ENCODE measurements at places on chromosomes 6 and 20. TPM values are rescaled to one million over a fixed set of nuclear protein-coding genes. Genes with fewer than 3 reads are reported as not detected.
A peak's percentile ranks its signal among the peaks of the same experiment; 100 is the strongest.

LSM2 gene
- total RNA-seq, result 139 TPM

TRIM10 gene
- not detected for total RNA-seq

GPX5 gene
- not detected for total RNA-seq

ZFAND3 gene
- total RNA-seq, result 26.1 TPM

EYA4 gene
- not detected for total RNA-seq

DDX43 gene
- total RNA-seq, result 0.90 TPM

DNA sequence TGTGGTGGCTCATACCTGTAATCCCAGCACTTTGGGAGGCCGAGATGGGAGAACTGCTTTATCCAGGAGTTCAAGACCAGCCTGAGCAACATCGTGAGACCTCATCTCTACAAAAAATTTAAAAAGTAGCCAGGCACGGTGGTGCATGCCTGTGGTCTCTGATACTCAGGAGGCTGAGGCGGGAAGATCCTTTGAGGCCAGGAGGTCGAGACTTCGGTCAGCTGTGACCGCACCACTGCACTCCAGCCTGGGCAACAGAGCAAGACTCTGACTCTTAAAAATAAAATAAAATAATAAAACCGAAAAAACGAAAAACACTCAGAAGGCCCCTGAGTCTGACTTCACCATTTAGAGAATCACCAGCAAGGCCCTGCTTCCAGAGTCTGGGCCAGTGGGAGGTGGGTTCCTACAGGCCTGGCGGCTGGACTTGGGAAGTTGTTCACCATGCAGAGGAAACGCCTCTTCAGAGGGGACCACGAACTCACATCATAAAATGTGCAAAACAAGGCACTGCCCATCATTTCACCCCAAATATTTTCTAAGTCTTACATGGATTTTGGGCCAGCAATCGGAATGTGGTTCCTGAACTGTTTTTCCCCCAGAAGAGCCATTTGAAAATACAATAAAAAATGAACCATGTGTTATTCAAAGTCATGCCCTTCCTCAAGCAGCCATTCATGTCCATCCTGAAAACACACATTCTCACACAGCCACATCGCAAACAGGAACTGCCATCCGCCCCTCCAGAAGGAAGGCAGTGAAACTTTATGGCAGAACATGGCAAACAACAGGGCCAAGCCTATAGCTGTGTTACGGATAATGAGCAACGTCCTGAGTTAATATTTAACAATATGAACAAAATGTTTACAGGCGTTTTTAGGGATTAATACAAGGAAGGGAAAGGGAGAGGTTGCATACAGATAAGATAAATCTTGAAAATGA, 57.8 kb downstream of the SLC22A23 start:
- ATAC-seq, result no peak

DNA sequence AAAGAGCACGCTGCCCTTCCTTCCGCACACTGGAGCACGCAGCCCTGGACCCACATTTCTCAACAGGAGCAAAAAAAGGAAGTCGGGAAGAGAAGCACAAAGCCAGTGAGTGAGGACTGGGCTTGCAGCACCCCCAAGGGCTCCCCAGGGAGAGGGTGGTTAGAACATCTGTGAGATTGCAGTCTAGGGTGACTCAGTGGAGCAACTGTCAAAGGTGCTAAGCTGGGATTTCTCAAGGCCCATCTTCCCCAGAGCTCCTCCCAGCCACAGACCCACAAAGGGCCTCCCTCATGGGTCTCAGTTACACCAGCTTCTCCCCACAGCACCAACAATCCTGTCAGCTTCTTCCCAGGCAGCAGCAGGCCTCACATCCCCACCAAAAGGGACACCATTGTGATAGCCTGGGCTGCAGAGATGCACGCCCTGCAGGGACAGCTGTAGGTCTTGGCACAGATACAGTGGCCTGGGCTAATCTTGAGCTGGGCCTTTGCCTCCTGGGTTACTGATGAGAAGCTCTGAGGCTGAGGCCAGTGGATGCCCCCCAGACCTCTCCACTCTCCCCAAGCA, 39.6 kb upstream of the CD93 start:
- peak; percentile 27 for ATAC-seq

DNA sequence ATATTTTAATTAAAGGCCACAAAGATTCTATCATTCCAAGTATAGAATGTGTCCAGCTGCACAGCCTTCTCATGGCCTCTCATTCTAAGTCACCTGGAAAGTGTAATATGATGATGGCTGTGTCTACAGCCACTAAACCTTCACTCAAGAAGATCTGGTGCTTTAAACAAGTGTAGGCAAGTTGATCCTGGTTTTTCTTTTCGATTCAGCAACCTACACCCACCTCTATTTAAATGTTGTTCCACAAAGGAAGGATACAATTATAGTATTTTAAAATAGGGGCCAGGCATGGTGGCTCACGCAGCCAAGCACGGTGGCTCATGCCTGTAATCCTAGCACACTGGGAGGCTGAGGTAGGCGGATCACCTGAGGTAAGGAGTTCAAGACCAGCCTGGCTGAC, 25.5 kb upstream of the DST start:
- no peak for ATAC-seq

GRCh38 chr20:35434085-35435005, 3.7 kb downstream of the GDF5 start:
- no peak for ATAC-seq

GRCh38 chr20:60078351-60079250, 120.4 kb downstream of the CDH26 start:
- no peak for ATAC-seq

- no peak for ATAC-seq
Observed at GRCh38 chr6:14081126-14081525, 36.4 kb upstream of the CD83 start.

DNA sequence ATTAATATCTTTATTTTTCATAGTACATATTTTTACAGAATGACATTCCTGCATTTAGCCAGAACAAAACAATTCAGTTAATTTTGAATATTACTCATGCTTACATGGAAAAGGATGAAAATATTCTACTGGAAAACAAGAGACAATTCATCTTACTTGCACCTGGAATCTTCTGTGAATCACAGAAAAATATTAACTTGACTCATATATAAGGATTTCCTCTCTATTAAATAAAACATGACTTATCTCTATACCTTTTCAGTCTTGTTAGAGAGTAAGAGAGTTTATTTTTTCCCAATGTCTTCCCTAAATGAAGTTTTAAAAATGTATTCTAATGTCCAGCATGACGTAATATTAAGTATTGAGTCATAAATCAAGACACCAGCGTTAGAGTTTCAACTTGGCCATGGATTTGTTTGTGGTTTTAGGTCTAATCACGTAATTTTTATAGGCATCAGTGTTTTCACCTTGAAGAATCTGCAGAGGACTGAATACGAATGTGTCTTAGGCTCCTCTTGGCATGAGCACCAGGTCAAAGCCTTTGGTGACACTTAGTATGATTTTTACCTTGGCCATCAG, 445.1 kb upstream of the JAG1 start:
- no peak for ATAC-seq

- no peak for ATAC-seq
Observed at GRCh38 chr6:125189494-125189893, 35.9 kb downstream of the TPD52L1 start.

- no peak for ATAC-seq
Observed at GRCh38 chr6:16229700-16230099, 8.7 kb upstream of the GMPR start.

DNA sequence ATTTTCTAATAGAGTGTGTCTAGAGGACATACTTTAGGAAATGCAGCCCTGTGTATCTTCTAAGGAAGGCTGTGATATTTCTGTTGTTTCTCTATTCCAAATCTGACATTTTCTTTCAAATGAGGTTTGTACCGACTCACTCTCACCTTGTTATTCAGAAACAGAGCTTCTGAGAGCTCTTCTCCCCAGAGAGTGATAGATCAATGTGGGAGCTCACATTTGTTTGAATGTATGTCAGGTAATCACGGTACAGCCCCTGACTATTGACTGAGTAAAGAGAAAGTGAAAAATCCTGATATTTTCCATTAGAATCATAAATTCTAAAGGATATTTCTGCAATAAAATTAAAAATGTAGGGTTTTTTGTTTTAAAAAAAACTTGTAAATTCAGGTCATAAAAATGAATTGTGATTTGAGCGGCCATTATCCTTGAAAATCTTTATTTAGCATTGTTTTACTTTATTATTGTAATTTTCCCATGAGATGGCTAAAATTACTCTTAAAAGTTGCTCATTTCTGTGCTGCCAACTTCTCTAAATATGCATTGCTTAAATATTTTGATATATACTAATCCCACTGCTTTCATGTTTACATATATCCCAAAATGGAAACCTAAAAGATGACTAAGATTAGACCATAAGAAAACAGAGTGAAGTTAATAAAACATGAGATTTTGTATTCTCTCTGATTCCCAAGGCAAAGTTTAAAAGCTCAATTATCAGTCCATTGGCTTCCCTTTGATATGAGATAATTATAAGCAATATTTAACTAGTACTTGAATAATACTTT, 1226.8 kb upstream of the CITED2 start:
- no peak for ATAC-seq

DNA sequence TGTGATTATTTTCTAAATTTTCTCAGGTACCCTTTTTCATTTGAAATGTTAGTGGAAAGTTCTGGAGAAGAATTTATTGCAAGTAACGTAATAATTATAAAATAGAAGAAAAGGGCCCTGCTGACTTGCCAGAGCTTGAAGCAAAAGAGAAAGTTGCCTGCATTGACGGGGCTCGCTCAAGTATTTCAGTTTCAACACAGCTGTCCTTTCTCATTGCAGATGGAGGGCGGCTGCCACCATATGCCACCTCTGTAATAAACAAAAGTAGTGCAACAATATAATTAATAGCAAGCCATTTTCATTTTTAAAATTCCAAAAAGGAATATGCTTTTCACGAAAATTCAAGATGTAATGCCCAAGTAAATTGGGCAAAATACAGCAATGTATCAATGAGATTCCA, 246.2 kb downstream of the PACRG start:
- no peak for ATAC-seq

DNA sequence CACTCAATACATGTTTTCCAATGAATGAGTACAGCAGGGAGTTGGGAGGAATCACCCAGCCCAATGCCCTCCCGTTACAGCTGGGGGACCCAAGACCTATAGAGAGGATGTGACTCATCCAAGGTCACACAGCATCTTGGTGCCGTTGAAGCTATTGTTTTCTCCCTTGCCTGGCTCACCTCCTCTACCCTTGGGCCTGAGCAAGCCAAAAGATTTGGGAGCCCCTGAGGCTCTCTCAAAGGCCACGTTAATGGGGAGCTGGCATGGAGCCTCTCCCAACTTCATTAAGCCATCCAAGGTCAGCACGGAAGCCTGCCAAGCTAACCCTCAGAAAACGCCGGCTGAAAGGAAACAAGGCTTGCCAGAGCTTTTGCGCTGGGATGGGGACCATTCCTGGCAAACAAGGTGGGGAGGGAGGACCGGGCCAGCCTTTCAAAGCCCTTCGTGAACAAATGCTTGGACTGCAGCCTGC, 30.4 kb downstream of the KCNB1 start:
- ATAC-seq, result no peak

- ATAC-seq, result no peak
Observed at GRCh38 chr6:124993327-124993726, 31.1 kb downstream of the RNF217 start.

- peak; percentile 52 for ATAC-seq
Observed at GRCh38 chr20:32112841-32113240, 3.3 kb downstream of the TM9SF4 start.

DNA sequence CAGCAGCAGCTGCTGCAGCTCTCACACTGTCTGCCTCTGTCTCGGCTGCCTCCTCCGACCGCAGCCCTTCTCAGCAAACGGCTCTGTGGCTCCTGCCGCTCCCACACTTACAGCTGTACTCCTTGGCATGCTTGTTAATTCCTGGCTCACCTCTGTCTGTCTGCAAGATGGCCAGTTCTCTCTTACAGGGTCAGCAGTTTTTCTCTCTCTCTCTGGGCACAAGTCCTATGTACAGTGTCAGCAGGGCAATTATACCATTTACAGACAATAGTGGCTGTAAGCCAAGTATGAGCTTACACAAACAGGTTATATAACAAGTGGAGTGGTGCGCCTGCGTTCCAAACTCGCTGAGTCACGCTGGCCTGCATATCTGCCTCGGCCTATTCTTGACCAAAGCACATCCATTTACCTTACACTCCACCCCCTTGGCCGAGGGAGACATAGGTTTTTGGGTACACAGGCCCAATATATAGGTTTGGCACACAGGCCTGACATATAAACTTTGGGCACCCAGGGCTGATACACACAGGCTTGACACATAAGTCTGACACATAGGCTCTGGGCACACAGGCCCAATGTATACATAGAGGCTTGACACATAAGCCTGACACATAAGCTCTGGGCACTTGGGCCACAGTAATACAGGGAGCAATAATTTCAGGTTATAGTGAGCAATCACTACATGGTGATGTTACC, 4.4 kb downstream of the ZKSCAN3 start:
- ATAC-seq, result no peak

- ATAC-seq, result no peak
Observed at GRCh38 chr6:138404666-138405337, 779 bp downstream of the HEBP2 start.

- ATAC-seq, result no peak
Observed at GRCh38 chr20:51042657-51043247, 19.8 kb upstream of the KCNG1 start.

DNA sequence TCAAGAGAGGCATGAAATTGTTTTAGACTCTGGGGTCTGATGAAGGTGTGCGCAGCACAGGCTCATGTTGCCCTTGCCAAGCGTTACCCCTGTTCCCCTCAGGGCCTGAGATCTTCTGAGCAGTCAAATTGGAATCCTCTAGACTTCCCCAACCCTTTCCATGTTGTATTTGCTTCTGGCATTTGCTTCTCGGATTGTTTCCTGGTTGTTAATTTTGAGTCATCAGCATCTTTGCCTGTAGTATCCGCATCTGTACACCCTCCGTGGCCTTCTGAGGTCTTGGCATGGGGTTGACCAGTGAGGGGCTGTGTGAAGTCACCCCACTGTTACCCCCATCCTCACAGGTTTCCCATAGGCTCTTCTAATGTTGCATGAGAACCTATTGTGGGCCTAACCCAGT, 40.9 kb downstream of the SLC24A3 start:
- no peak for ATAC-seq

DNA sequence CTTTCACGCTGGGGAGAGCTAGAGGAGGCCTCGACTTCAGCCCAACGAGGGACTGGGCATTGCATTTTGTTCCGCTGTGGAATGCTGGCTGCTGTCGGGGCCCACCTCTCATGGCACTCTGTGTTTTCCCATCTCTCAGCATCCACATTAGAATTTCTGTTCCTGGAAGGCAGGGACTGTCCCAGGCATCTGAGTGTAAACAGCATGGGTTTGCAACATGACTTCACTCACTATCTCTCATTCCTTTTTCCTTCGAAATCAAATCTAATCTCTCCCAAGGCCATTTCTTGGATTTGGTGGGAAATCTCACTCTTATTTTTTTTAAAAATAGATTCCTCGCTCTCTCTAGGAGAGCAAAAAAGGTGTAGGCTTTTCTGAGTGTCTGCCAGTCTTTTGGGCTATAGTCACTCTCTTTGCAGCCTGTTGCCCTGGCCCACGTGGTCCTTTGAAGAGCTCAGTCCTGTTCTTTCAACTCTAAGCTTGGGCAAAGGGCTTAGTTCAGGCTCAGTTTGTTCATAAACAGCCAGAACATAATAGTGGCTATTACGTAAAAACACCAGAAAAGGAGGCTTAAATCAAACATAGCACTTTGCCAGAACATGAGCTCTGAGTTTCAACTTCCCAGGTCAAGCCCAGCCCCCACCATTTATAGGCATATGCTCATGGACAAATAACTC, 284.6 kb upstream of the ZFP64 start:
- ATAC-seq, result no peak
